Camera-type eye (tissue), 1 donor: ENCODE measurements at places on chromosomes 3 and 15. TPM values are rescaled to one million over a fixed set of nuclear protein-coding genes. Genes with fewer than 3 reads are reported as not detected.

MFGE8 gene
- 110 TPM for total RNA-seq

COL8A1 gene
- 40.2 TPM for total RNA-seq

ZNF860 gene
- total RNA-seq: 4.7 TPM

TICRR gene
- 2.4 TPM for total RNA-seq

RPL39L gene
- total RNA-seq: 7.1 TPM

SPINK8 gene
- total RNA-seq: not detected

DISP2 gene
- 3.3 TPM for total RNA-seq

TARS3 gene
- total RNA-seq: 39.0 TPM

GP5 gene
- total RNA-seq: 1.1 TPM

SH2D7 gene
- total RNA-seq: not detected

COL6A5 gene
- 0.16 TPM for total RNA-seq

RTP4 gene
- total RNA-seq: 0.38 TPM

CHRNA3 gene
- 109 TPM for total RNA-seq

SLC28A1 gene
- total RNA-seq: 0.16 TPM

CCR9 gene
- not detected for total RNA-seq

CKMT1A gene
- 2.6 TPM for total RNA-seq

PRSS50 gene
- 1.2 TPM for total RNA-seq

GANC gene
- total RNA-seq: 34.1 TPM

MASP1 gene
- 5.6 TPM for total RNA-seq

ENTPD3 gene
- 1.7 TPM for total RNA-seq

ADGRG7 gene
- total RNA-seq: 0.22 TPM
